Activated T-helper 9 cell treated with anti-CD3 and anti-CD28 coated beads, Interleukin-2, amount 50 U/mL, for 16 hours (primary cell): ENCODE measurements at places on chromosomes 2 and 18.
A peak's percentile ranks its signal among the peaks of the same experiment; 100 is the strongest.

GRCh38 chr2:72111061-72111460 is 36.6 kb downstream of the CYP26B1 start:
- DNase-seq: no peak

DNA sequence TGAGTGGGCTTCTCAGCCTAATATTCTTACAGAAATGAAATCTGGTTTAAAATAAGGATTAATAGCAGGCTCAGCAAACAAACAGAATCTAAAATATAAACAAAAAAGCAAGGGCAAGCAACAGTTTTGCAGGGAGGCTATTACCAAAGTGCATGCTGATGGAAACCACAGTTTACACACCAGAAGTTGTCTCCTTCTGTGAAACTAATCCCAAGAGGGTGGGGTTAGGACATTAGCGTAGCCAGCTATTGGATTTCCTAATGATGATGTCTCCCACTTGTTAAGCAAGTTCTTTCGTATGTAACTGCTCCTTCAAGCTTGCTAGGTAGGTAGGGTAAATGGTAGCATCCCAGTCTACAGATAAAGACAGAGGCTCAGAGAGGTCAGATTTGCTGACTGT is 65.0 kb upstream of the TSPYL6 start:
- no peak for DNase-seq

DNA sequence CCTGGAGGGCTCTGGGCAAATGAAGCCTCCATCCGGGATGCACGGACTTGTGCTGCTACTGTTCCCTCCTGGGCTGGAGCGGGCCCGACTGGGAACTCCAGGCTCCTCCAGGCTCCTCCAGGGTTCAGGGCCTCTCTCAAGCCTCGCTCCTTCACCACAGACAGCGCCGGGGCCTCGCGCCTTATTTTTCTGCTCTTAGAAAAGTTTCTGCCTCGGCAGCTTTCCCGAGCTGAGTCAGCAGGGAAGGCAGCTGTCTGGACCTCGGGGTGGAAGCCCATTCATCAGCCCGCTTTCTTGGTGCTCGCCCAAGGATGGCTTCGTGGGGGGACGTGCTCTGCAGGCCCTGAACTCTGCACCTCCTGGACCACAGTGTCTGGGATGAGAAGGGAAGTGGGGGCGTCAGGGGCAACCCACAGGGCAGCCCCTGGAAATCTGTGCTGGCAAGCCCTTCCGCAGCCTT is 12.9 kb upstream of the TEX51 start:
- DNase-seq: no peak

DNA sequence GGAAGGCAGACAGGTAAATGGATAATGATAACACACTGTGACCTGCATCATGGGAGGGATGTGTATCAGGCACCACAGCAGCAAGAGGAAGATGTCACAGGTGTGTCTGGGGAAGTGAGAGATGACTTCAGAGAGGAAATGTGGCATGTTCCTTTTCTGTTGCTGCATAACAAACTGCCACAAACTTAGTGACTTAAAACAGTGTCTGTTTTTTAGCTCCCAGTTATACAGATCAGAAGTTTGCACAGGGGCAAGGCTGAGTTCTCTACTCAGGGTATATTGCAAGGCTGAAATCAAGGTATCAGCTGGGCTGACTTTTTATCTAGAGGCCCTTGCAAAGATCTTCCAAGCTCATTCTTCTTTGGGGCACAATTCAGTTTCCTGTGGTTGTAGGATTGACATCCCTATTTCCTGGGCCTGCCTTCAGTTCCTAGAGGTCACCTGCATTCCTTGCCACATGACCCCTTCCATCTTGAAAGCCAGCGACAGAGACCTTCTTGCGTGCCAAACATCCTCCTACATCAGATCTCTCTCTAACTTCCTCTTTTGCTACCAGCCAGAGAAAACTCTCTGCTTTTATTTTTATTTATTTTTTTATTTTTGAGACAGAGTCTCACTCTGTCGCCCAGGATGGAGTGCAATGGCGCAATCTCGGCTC is 2.1 kb upstream of the MAP3K2 start:
- DNase-seq: no peak

DNA sequence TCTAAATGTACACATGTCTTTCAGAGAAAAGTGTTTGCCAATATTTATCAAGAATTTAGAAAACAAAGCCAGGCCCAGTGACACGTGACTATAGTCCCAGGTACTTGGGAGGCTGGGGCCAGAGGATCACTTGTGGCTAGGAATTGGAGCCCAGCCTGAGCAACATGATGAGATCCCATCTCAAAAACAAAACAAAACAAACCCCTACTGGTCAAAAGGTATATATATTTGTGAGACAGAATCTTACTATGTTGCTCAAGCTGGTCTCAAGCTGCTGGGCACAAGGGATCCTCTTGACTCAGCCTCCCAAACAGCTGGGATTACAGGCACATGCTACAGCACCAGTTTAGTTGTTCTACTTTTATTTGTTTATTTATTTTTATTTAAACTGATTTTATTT is 79.2 kb downstream of the ZDBF2 start:
- DNase-seq: no peak

GRCh38 chr2:96247009-96247408 is 18.8 kb downstream of the TMEM127 start:
- no peak for DNase-seq

- DNase-seq: no peak
Measured at GRCh38 chr2:84443477-84443876, 15.6 kb downstream of the SUCLG1 start.

- peak; percentile 8 for DNase-seq
Measured at GRCh38 chr2:222424729-222425671, 657 bp downstream of the SGPP2 start.

GRCh38 chr2:227653419-227653818 is 13.2 kb upstream of the SCYGR5 start:
- DNase-seq: no peak

- no peak for DNase-seq
Measured at GRCh38 chr18:56217406-56217805, 421.0 kb downstream of the TXNL1 start.

- DNase-seq: no peak
Measured at GRCh38 chr2:174059178-174059883, 94.2 kb upstream of the SP3 start.

- peak; percentile 48 for DNase-seq
Measured at GRCh38 chr2:233100192-233100998, 40.3 kb downstream of the INPP5D start.

GRCh38 chr2:83764447-83765005 is 694.6 kb downstream of the SUCLG1 start:
- no peak for DNase-seq

GRCh38 chr18:51051105-51051712 is 21.2 kb downstream of the SMAD4 start:
- DNase-seq: no peak

DNA sequence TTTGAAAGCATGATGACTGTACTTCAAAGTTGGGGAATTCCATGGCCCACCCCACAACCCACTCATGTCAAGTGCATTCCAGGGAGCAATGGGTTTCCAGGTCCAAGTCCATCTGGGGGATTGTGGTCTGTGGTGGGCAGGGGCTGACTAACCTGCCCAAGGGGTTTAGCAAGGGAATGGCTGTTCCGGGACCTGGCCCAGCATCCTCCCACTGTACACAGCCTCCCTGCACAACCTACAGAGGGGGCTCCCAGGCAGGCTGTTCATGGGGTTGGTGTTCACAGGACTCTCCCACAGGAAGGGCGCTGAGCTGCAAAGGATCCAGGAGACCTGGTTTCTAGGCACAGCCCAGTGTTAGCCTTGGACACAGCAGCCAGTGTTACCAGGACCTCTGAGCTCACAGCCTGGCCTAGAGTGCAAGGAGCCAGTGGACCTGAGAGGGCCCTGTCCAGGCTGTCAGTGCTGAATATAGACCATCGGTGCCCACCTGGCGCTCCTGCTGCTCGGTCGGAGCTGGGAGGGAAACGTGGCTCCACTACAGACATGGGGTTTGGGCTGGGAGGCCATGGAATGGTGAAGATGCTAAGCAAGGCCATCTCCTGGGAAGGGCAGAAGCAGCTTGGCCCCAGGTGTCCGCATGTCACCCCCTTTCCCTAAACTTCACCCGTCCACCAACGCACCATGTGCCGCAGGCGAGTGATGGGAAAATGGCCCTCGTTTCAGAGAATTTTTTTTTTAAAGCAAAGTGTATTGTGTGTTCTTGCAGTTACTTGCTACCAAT is 317.2 kb downstream of the GBX2 start:
- no peak for DNase-seq

GRCh38 chr18:47108373-47108772 is 41.9 kb downstream of the HDHD2 start:
- no peak for DNase-seq

DNA sequence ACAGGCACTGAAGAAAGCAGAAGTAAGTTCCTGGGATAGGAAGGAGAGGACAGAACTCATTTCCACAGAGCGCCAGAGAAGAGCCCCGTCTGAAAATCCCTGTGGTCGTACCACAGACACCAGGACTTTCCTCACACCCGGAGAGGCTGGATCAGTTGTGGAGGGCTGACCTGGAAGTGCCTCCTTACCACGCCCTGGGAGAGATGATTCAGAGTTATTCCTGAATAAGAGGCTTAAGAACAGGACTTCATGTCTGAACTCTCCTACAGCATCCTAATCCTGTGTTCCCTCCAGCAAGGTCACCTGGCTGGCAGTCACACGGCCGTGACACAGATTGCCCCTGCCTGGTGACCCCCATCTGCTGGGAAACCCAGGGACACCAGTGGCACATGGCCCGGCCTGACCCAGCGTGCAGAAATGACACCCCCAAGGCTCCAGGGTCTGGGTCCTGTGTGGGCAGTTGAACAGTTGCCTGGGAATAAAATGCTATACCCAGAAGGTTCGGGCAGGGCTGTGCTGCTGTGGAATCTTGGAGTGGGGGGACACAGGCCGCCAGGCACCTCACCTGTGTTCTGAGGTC is 105.9 kb downstream of the PXDN start:
- DNase-seq: no peak

GRCh38 chr18:27769152-27769551 is 407.8 kb downstream of the CDH2 start:
- no peak for DNase-seq

DNA sequence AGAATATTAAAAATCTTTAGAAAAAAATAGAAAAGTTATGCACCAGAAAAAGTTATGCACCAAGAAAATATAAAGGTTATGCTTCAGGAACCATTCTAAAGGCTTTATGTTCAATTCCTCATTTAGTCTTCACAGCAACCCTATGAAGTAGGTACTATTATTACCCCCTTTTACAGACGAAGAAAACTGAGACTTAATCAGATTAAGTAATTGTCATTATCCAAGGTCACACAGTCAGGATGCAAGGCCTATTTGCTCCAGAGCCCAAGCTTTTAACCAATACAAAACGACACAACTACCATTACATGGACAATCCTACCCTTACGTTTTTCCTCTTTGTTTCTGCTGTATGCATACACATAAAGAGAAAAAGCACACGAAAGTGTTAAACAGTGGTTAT is 5.0 kb downstream of the INO80D start:
- DNase-seq: no peak

DNA sequence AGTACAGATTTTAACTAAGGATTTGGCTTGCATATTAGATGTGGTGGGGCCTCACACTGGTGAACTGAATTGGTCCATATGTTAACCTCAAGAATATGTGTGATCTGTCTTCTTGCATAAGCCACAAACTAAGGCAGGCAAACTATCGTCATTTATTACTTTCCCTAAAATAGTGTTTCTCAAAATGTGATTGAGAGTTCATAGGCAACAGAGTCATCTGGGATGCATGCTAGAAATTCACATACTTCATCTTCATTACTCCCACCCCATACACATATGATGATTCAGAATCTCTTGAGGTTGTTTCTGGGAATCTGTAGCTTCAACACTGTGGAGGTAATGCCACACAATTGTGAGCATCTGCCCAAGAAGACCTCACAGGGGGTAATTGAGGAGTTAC is 822.8 kb upstream of the CDH2 start:
- no peak for DNase-seq

DNA sequence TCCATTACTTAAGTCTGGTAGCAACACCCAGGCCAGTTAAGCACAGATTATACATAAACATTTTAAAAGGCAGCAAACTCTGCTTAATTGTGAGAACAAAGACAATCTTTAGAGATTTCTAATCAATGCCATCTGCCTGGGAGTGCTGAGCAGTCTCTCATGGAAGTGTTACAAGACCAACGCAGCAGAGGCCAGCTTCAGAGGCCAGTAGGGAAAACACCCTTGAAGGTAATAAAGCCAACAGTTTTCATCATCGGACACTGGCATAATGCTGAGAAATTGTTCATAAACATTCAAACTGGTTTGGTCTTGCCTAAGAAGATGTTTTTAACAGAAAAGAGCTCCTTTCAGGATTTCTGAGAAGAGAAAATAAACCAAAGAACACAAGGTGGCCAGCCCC is 35.0 kb downstream of the EPB41L3 start:
- no peak for DNase-seq

DNA sequence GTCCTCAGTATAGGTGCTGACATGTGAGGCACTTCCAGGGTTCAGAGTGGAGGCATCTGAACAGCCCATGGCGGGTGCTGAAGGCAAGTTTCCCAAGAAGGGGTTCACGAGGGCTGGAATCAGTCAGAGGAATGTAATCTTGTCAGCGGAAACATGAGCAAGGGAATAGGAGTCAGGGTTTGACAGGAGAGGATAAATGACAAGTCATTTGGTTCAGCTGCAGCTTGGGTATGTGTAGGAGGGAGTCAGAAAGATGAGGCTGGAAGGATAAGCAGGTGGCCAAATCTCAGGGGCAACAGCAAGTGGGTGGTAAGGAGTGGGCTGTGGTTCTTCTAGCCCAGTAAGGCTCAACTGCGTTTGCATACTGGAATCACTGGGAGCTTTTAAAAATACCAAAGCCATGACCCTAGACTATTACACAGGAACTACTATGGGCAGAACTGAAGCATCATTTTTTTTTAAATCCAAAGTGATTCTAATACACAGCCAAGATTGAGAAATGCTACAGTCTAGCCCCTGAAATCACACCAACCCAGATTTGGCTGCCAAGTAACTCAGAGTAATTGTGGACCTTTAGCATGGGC is 41.8 kb upstream of the NAB1 start:
- DNase-seq: no peak

DNA sequence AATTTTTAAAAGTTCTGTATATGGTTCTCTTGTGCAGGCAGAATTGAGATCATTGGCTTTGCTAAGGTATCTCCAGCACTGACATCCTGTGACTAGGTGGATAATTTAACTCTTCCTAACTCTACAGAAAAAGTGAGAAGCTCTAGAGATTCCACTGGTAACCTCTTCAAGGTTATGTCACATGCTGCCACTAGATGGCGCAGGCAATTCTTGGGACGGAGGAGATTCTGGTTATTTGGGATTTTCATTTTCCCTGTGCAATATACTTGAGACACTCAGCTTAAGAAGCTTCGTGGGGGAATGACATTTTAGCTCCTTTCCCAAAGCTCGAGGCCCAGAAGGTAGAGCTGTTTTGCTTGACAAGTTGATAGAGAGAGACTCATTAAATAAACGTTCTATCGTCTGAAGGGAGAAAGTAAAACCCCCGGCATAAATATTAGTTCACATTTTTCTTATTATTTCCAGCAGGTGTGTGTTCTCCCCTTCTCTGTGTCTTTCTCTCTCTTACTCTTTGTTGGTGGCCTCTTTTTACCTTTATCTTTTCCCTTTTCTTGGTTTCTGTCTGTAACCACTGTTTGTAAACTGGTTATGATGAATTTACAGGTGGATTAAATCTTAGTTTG is 26.6 kb upstream of the LANCL1 start:
- DNase-seq: no peak

- DNase-seq: no peak
Measured at GRCh38 chr2:186437719-186438118, 48.3 kb upstream of the ZC3H15 start.
